ENCODE measurements at places on chromosomes 5 and 9.

DNA sequence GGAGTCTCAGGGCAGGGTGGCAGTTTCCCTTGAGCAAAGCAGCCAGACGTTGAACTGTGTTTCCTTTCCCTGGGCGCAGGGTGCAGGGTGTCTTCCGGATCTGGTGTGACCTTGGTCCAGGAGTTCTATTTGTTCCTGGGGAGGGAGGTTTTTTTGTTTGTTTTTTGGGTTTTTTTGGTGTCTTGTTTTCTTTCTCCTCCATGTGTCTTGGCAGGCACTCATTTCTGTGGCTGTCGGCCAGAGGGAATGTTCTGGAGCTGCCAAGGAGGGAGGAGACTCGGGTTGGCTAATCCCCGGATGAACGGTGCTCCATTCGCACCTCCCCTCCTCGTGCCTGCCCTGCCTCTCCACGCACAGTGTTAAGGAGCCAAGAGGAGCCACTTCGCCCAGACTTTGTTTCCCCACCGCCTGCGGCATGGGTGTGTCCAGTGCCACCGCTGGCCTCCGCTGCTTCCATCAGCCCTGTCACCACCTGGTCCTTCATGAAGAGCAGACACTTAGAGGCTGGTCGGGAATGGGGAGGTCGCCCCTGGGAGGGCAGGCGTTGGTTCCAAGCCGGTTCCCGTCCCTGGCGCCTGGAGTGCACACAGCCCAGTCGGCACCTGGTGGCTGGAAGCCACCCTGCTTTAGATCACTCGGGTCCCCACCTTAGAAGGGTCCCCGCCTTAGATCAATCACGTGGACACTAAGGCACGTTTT, 3.5 kb upstream of the PHYHD1 start:
- peak; percentile 82 for DNase-seq

- no peak for DNase-seq
These were observed 57.5 kb downstream of the VAV2 start for GRCh38 chr9:133934482-133935232.

DNA sequence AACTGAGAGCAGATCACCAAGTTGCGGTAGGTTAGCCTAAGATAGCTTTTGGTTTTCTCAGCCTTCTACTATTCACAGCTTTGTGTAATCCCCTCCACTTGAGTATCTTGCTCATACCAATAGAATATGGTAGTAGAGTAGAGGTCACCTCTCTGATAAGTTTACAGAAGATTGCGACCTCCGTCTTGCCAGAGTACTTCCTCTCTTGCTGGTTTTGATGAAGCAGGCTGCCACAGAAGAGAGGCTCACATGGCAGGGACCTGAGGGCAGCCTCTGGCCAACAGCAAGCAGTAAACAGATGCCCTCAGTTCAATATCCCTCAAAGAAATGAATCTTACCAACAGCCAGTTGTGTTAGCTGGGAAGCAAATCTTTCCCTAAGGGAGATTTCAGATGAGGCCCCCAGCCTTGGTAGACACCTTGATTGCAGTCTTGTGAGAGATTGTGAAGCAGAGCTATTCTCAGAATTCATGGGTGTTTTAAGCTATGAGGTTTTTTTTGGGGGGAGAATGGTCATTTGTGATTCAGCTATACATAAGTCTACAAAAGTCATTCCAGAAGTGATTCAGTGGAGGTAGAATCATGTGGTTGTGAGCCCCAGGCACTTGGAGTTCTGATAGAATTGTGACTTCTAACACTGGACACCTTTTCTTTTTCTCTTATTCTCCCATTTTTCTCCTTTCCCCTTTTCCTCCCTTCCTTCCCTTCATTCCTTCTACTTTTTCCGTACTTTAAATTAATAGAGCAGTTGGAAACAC, 22.7 kb upstream of the CDKN2B start:
- DNase-seq, result peak; percentile 26

GRCh38 chr9:106277966-106278365, 583.6 kb downstream of the TMEM38B start:
- no peak for DNase-seq

DNA sequence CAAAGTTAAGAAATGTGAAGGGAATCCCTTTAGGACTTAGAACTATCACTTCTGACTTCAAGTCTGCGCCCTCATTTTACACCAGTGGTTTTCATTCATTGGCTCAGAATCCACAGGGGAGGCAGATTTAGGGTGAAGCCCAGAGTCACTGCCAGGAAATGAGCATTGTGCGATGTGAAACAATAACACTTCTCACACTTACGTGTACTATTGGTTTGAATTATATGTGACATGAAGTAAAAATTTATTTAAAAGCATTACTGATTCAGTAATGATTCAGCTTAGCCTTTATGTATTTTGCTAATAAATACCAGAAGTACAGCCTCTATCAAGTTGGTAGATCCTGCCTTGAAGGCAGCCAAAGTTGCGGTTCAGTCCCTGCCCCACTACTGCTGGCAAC, 98.6 kb downstream of the PAM start:
- peak; percentile 47 for DNase-seq

- peak; percentile 63 for DNase-seq
These were observed 34.1 kb downstream of the ETF1 start for GRCh38 chr5:138508958-138509357.

DNA sequence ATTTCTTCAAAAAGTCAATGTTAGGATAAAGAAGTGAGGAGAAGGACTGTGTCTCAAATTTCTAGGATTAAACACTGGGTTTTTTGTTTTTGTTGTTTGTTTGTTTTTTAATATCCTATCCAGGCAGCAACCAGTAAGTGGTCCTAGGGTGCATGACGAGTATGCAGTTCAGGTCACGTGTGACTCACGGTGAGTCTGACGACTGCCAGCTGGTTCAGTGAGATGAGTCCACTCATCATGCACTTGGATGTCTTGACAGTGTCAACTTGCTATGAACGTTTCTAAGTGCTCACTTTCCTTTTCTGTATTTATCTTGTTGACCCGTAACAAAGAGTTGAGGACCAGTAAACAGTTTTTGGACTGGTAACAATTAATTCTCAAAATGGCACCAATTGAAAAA, 32.7 kb downstream of the ATG10 start:
- peak; percentile 45 for DNase-seq
